ENCODE measurements at places on chromosomes 3 and 15.

- DNase-seq = no peak
Measured at GRCh38 chr3:175456466-175456865, 597.3 kb downstream of the NAALADL2 start.

GRCh38 chr3:123949641-123950040 is 11.4 kb downstream of the CCDC14 start:
- no peak for DNase-seq

DNA sequence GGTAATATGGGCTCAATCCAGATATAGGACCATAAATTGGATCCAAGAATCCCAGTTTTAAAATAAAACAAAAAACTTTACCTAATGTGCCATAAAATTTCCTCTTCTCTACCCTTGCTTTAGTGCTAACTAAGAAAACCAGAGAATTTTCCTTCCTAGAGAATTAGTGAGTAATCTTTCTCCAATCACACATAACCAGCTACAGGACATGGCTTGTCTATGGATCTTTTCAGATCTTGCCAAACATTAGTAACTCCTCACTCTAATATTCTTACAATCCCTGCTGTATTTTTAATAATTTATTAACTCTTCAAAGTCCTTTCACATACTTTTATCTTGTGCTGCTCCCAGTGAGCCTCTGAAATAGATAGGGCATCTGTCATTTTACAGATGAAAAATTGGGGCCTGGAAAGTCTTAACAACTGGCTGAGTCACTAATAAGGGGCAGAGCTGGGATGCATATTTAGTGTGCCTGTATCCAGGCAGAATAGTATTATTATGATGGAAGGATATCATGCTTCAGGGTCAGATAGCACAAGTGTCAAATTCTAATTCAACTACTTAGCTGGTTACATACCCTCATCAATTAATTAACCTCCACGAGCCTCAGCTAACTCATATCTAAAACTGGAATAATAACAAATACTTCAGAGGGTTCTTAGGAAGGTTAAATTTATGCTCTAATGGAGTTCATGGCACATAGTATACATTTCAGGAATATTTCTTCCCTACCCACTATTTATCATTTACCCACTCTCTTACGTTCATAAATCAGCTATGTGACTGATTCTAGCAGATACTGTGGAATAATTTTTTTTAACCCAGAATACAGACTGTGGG is 5.6 kb downstream of the ZBED2 start:
- DNase-seq = no peak

- DNase-seq = no peak
Measured at GRCh38 chr3:77038468-77038929, 1.4 kb upstream of the ROBO2 start.

DNA sequence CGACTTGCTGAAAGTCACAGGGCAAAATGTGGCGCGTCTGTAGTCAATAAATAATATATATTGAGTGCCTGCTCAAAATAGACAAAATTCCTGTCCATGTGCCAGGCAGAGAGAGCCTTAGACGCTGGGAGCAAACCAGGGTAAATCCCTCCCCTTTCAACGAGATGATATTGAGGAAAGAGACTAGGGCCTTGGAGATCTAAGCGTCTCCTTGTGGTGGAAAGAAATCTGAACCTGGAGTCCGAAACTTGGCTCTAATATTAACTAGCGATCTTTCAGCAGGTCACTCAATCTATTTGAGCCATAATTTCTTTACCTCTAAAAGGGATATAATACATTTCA is 348 bp upstream of the DPP8 start:
- DNase-seq = no peak

DNA sequence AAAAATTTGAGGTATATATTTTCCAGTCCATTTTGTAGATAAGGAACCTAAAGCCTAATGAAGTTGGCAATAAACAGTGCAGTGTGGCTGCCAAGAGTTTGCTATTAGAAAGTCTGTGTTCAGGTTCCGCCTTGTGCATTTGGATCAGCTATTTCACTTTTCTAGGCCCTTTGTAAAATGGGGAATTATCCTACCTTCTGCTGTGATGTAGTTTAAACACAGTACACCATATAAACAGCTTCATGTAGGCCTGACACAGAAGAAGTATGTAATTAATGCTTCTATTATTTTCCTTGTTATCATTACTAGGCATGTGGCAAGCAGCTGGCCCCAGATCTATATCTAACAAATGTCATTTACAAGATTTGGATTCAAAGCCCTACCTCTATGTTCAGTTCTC is 456.3 kb downstream of the GABRG3 start:
- no peak for DNase-seq

DNA sequence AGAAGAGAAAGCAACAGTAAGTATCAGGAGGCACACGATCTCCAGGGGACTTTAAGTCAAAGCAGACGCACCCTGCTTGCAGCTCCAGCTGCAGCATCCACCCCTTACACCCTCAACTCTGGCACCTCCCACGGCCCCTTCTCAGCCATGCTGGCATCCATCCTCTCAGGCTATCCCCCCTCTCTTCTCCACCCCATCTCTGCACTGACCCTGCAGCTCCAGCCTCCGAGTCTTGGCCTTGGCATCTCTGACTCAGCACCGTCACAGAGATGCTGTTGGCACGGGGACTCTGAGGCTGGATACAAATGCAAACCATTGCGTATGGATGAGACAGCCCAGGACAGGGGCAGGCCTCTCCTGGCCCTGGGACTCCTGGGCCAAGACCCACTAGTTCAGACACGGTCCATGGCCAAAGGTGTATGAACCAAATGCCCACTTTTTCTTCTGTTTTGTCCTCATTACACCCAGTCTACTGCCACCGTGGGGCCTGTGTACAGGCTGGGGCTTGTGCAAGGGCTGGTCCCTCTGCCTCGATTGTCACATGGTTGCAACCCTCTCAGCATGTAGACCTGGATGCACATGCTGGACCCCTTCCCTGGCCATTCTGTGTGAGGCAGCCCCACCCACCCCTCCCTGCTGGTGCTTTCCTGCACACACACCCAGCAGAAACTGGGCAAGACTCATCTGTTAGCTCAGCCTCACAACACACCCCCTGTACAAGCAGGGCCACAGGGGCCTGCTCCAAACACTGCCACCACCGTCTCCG is 18.7 kb upstream of the ZXDC start:
- DNase-seq = no peak

GRCh38 chr3:71258116-71258515 is 325.4 kb downstream of the FOXP1 start:
- DNase-seq = no peak

GRCh38 chr3:52393959-52394670 is 50.8 kb downstream of the SEMA3G start:
- DNase-seq = no peak

- DNase-seq = no peak
Measured at GRCh38 chr3:122074621-122075265, 19.6 kb downstream of the CD86 start.

GRCh38 chr3:23161896-23162570 is 41.1 kb upstream of the UBE2E2 start:
- DNase-seq = no peak

DNA sequence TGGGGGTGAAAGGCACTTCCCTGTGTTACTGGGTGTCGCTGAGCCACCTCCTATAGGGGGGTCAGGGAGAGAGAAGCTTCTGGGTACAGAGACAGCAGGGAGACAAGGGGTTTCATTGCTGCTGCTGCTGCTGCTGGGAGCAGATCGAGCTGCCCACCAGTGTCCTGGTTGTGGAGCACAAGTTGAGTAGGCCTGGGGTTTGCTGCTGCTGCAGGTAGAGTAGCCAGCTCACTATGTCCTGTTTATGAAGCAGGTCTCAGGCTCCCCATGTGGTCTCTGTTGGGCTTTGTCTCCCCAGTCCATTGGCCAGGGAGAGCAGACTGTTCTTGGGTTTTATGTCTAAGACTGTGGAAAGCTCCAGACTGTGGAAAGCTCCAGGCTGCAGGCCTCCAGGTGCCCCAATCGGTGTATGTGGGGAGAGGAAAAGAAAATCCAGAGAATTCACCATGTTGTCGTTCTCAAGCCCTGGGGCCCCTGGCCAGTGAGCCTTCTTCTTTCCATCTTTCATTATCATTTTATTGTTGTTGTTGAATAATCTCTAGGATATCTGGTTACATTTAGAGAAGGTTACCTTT is 157.8 kb downstream of the ADAMTS17 start:
- DNase-seq = no peak

GRCh38 chr3:30161375-30161774 is 445.0 kb upstream of the TGFBR2 start:
- no peak for DNase-seq

GRCh38 chr3:138011722-138012121 is 1.8 kb downstream of the CLDN18 start:
- DNase-seq = no peak

DNA sequence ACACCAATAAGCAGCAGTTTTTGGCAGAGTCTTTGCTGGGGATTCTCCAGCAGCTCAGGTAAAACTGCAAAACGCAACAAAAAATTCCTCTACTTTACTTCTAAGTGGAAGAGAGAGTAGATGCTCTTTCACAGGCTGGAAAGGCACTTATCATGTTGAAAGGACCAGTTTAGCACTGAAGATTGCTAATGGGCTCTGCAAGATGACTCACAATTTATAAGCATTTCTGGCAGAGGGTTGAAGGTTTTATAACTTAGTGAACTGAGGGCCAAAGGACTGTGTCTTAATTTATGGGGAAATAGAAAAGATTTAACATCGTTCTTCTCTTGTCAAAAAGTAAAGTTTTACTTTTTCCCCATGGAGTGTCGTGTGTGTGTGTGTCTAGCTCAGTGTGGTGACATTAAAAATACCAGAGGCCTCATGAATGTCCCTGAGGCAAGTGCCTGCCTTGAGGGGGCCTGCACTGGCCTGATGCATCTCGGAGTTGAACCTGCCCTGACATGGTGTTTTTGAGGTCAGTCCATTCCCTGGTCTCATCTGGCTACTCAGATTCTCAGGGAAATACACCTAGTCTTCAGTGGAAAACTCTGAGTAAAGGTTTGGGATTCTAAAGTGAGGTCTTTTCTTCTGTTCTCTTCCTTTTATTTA is 1092.0 kb downstream of the NAALADL2 start:
- no peak for DNase-seq

DNA sequence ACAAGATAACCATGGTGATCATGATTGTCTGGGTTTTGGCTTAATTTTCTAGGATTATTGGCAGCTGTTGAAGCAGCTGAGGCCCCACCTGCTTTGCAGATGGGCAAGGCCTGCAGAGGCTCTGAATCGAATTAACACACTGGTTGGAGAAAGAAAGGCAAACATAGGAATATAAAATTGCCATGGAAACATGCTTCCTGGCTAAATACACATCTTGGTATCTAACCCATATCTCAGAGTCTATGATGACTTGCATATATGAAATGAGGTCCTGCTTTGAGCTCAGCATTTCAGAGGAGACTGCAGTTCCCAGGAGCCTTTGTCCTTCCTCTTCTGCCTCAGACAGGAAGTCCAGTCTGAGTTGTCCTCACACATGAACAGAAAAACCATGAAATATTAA is 24.3 kb upstream of the SV2B start:
- DNase-seq = no peak

DNA sequence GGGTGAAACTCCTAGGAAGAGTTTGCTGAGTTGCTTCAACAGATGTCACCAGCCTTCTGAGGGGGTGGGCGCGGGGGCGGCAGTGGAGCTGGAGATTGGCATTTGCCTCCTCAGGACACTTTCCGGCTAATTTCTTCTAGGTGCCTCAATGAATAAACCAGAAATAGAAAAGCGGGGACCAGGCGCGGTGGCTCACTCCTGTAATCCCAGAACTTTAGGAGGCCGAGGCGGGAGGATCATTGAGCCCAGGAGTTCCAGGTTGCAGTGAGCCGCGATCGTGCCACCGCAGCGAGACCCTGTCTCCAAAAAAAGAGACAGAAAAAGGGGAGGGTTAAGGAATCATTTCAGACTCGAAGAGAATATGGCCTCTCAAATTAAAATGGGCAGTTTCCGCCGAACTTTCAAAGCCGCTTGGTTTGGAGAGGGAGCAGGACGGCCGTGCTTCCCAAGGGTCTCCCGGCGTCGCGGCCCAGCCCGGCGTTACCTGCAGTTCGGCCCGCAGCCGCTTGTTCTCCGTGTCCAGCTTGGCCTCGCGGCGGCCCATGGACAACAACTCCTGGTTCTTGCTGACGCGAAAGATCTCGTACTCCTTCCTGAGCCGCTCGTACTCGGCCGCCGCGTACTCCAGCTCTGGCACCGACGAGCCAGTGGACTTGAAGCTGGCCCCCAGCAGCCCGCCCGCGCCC is 587 bp downstream of the NPHP3 start:
- DNase-seq = no peak

DNA sequence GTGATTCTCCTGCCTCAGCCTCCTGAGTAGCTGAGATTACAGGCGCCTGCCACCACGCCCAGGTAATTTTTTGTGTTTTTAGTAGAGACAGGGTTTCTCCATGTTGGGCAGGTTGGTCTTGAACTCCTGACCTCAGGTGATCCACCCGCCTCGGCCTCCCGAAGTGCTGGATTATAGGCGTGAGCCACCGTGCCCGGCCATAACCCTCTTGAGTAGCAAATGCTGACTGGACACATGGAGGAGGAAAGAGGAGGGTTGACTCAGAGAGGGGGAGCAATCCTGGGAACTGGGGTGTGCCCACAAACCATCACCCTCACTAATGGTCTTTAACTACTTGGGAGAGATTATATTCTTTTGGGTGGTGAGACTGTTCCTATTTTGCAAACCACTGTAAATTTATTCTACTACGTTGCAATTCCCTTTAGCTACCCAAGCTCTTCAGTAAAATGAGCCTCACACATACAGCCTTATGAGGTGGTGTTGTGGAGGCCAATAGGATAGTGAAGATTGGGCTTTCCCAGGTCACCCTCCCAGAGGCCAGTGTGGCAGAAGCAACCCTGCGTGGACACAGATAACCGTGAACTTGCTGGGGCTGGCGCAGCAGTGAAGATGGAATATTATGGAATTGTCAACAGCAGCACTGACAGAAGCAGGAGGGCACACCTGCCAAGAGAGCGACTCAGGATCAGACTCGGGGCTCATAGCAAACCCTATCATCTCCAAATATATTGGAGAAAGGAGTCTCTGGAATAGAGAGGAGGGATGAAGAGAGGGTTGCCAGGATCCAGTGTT is 37.4 kb downstream of the TLNRD1 start:
- no peak for DNase-seq

DNA sequence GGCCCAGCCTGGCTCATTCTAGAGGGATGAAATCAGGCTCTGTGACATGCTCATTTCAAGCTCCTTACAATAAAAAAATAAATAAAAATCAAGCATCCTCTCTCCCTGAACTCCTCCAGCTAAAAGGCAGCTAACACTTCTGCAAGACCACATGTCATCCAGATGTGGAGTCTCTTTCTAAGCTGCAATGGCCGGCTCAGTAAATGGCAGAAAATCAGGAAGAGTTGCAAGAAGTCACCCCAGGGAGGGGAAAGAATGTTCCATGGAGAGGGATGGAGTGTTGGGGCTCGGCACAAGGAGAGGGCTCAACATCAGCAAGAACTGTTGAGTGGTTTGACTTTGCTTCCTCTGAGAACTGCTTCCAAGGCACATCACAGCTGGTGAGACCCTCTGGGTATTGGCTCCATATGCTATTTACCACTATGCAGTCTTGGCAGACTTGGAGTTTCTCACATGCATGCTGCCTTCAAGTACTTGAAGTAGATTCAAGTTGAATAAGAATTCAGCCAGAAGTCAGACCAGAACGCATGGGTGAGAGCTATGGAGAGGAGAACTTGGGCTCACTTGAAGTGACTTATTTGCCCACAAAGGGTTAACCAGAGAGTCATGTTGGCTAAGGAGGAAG is 689.0 kb downstream of the NTRK3 start:
- DNase-seq = no peak

All from activated CD8-positive, alpha-beta memory T cell treated with anti-CD3 and anti-CD28 coated beads for 1 hour (primary cell).